NCI-H1436 treated with DMSO at 0.1 percent for 48 hours (cell line): ENCODE measurements at places on chromosomes 11 and 22.
A peak's percentile ranks its signal among the peaks of the same experiment; 100 is the strongest.

DNA sequence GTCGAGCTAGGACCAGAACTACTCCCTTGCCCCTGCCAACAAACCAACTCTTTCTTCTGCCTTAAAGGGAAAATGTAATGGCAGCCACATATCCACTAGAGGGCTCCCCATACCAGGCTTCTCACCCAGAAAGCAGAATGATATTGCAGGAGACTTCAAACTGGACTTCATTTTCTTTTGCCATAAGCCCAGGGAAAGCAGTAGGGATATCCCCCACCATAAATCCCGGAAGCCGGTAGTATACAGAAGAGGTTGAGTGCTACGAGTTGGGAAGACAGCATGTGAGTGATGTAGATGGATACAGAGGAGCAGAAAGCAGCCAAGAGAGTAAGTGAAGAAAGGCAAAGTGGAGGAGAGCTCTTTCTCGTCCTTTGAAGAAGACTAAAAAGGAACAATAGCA lies 12.1 kb downstream of the PLAAT5 start:
- DNase-seq: peak; percentile 31

GRCh38 chr11:42812960-42813359 lies 498.8 kb upstream of the API5 start:
- DNase-seq: no peak

DNA sequence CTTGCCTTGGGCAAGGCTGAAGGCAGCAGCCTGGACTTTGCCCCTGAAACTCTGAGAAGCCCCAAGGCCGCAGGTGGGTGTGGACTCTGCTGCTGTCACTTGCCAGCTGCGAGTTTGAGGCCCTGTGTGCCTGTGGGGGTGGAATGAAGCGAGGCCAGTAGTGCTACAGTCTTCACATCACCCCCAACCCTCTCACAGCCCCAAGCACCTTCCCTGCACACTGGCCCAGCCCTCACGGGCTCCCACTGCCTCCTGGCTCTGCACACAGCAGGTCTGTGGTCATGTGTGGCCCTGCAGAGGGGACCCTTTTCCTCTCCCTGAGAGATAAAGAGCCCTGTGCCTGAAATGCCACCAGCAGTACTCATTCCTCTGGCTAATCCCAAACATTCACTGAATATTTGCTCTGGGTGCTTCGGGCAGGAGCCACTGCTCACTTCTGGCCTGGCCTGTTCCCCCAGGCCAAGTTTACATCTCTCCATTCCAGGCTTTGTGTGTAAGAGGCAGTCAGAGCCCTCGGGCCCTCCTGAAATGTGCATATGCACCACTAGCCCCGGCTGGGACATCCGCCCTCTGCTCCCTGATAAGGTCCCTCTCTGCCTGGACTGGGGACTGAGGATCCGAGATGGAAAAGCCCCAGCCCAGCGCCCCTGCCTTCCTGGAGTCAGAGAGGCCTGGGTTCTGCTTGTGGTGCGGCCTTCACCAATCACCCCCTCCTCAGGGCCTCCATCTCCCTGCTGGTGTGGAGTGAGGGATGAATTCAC lies 17.7 kb downstream of the MGAT3 start:
- DNase-seq: no peak

DNA sequence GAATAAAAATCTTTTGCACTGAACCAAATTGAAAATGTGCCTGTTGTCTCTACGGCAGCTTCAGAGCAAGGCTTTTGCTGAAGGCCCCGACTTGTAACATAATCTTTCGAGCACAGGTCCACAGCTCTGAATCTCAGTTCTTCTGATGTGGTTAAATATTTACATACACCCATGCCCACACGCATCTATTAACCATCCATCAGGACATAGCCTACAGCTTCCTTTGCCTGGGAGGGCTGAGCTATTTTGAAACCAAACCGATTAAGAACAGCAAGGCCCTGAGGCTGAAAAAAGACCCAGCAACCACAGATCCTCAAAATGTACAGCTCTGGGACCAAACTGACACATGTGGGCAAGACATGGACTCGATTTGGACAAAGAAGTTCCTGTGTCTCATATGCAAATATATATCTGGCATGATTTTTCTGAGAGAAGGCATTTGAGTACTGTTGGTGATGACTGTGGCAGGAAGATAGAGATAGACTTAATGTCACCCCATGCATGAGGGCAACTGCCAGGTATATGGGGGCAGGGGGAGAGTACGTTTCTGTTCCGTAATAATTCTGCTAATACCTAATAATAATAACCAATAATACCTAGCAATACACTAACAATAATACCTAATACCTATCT lies 322.7 kb upstream of the PLET1 start:
- no peak for DNase-seq

GRCh38 chr11:128467610-128468041 lies 119.7 kb downstream of the ETS1 start:
- no peak for DNase-seq

- DNase-seq: no peak
Measured at GRCh38 chr22:28208787-28209186, 289.7 kb upstream of the PITPNB start.

GRCh38 chr11:110529043-110529442 lies 99.3 kb downstream of the FDX1 start:
- DNase-seq: no peak

GRCh38 chr22:30783021-30783420 lies 88.3 kb downstream of the OSBP2 start:
- no peak for DNase-seq

DNA sequence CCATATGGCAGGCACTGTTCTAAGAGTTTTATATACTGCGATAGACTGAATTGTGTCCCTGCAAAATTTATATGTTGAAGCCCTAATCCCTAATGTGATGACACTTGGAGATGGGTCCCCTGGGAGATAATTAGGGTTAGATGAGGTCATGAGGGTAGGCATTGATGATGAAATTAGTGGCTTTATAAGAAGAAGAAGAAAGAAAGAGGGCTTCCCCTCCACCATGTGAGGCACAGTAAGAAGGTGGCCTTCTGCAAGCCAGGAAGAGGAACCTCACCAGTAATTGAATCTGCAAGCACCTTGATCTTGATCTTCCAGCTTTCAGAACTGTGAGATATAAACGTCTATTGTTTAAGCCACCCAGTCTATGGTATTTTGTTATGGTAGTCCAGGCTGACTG lies 46.6 kb upstream of the TENM4 start:
- DNase-seq: no peak

- DNase-seq: peak; percentile 34
Measured at GRCh38 chr22:45317551-45318167, 7.9 kb downstream of the FAM118A start.

GRCh38 chr11:128463371-128463829 lies 124.0 kb downstream of the ETS1 start:
- DNase-seq: no peak

- DNase-seq: no peak
Measured at GRCh38 chr11:57588046-57588710, 9.3 kb upstream of the SERPING1 start.

- DNase-seq: no peak
Measured at GRCh38 chr11:134691295-134691873, 279.3 kb upstream of the B3GAT1 start.

- DNase-seq: no peak
Measured at GRCh38 chr11:11167806-11168205, 185.2 kb downstream of the CSNK2A3 start.

DNA sequence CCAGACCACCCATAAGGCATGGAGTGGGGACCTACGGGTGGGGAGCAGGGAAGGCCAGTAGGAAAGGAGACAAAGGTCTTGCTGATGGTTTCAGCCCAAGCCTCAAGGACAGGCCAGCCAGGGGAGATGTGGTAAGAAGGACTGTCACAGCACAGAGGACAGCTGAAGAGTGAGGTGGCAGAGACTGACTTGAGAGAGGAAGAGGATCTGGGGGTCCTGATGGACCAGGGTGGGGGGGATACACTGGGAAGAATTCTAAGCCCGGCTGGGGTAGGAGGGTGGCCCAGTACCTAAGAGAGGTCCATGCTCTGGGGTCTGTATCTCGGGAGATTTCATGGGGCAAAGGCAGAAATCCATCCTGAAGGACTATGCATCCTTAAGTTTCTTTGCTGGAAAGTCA lies 66.1 kb upstream of the THY1 start:
- no peak for DNase-seq

DNA sequence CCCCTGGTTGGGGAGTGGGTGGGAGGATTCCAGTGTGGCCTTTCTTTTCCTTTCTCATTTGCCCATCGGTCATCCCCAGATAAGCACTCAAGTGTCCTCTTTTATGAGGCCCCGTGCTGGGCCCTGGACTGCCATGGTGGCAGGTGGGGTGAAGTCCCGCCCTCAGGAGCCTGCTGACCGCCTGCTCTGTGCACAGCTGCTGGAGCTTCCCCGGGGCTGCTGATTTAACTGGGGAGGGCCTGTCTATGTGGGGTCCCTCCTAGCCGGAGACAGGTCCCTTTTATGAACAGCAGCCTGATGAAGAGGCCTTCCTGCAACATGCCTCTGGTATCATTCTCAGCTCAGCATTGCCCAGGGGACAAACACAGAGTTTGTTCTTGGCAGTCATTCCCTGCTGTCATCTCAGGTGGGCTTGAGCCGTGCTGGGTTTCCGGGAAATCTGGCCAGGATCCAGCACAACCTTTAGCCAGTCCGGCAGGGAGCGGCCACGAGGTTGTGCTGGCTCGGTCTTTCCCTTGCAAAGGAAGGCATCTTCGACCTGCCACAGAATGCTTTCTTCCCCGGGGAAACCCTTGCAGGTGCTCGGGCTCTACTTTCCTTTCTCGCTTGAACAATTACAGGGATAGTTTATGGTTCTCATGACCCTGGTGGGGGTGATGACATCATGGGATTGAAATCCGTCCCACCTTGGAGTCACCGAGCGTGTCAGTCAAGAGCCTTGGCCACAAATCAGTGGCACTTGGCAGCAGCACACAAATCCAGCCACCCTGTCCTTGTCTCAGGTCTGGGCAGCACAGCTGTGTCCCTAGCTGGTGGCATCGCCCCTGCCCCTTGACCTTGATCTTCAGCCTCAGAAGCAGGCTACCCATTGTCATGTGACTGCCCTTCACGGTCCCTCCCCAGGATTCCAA lies 20.1 kb downstream of the ST14 start:
- no peak for DNase-seq

GRCh38 chr11:108703916-108704315 lies 39.0 kb downstream of the DDX10 start:
- no peak for DNase-seq

- no peak for DNase-seq
Measured at GRCh38 chr11:99925968-99926367, 761.1 kb upstream of the ARHGAP42 start.
